ENCODE measurements at places on chromosomes 1 and 21.

DNA sequence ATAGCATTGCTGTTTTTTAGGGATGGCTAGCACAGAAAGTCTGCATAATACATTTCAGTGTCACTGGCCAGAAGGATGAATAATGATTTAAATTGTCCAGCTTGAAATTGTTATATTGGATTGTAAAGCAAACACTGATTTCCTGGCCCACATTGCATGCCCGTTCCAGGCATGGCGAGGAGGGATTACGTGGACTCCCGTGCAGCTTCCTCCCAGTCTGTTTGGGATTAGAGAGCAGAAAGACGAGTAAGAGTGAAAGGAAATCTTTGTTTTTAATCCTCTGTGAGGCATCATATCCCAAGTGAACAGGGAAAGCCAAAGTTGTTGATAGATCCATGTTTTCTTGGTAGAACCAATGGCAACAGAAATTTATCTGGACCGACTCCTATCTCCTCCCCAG, 8.4 kb downstream of the TRIM58 start:
- DNase-seq = no peak

DNA sequence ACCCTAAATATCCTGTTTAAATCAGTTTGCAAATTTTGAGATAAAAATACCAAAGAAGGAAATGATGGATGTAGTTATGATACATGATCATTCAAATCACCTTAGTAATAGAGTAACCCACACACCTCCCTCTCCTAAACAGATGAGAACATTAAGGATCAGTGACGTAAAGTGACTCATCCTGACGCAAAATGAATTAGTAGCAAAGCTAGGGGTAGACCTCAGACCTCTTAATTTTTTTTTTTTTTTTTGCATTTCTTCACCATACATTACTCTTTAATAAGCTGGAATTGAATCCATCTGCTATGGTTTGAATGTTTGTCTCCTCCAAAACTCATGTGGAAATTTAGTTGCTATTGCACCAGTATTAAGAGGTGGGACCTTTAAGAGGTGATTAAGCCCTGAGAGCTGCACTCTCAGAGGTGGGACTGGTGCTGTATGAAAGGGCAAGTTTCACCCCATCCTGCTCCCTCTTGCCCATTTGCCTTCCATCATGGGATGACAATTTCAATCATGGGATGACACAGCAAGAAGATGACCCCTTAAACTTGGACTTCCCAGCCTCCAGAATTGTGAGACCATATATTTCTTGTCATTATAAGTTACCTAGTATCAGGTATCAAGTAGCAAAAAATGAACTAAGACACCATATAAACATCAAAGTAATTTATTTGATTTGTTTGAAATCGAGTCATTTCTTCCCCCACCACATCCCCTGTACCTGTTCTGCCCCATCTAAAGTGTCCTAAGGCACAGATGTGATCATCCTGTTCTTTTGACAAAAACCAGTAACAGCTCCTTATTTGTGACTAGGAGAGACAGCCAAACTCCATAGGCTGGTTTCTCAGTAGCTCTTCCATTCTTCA, 114.6 kb upstream of the DUSP10 start:
- DNase-seq = no peak

DNA sequence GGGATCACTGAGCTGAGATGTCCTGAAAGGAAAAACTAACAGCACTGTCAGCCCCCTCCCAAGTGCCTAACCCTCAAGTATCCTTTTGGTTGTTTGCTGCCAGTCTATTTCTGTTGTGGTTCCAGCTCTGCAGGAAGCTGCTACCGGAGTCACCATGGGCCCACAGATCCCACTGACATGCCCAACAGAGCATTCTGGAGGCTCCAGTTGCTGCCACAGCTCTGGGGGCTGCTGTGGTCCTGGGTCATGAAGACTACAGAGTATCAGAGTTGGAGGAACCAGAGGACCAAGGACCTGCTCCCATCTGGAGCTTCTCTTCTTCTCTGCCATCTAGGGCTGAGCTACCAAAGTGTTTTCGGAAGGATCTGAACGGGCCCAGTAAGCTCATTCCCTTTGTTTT, 910 bp downstream of the LCE3A start:
- DNase-seq = no peak

DNA sequence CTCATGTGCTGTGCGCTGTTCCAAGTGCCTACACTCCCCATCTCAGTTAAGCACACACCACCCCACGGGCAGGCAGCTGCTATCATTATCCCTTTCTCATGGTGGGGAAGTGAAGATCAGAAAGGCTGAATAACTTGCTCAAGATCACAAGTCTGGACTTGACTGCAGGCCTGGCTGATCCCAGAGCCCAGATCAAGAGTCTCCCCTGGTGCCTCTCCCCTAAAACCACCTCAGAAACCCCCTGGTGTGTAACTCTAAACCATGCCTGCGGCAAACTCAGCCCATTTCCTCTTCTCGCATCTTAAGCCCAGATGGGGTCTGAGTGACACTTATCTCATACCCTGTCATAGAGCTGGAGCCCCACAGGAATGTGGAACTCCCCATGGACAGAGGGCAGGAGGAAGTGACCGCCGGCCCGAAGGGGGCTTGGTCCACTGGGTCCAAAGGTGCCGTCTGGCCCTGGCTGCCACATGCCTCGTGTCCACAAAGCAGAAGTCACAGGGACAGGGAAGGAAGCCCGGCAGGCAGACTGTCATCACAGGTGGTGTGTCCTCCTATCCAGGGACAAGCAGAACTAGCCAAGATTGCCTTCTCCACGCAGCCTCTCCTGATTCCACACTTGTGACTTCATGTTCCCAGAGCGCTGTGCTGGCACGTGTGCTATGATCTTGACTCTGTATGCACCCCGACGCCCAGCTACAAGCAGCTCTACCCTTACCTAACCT, 92.1 kb downstream of the SYF2 start:
- no peak for DNase-seq

DNA sequence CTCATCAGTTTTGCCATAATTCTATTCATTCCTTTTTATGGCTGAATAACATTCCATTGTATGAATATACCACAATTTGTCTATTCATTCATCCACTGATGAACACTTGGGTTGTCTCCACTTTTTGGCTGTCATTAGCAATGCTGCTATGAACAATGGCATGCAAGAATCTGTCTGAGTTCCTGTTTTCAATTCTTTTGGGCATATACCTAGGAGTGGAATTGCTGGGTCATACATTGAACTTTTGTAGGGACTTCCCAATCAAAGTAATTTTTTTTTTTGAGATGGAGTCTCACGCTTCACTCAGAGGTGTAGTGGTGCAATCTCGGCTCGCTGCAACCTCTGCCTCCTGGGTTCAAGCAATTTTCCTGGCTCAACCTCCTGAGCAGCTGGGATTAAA, 34.9 kb downstream of the AADACL4 start:
- no peak for DNase-seq

DNA sequence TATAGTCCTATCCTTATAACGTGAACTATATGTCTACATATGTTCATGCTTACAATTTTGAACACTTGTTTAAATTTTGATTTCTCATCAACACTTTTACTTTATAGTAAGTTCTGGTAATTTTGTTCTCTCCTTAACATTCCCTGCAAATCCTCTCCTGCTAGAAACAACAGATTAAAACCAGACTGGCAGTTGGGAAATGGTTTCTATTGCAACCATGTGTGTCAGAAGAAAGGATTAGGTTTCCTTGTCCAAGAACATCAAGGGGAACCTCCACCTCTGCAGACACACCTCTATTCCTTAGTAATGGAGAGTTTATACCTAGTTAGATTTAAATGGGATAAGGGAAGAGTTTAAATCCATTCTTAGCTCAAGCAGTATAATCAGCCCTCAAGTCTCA, 3.3 kb upstream of the WARS2 start:
- no peak for DNase-seq

GRCh38 chr1:243379208-243379607, 123.4 kb downstream of the SDCCAG8 start:
- no peak for DNase-seq

DNA sequence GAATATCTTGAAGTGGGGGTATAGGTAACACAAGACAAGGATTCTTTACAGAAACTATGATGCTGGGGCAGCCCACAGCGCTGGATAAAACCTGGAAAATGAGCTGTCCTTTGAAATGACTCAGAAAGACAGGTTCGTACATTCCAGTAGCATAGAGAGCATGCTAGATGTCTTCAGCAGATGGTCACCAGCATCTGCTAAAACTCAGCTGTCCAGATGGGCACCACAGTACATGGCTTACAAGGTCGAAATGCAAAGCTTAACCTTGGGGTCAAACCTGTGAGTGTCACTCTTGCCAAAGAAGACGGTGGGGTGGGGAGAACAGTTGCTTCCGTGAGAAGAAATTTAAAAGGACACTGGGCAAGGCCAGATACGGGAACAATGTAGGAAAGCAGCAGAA, 41.3 kb upstream of the TRIM45 start:
- DNase-seq = no peak

GRCh38 chr1:205179842-205180241, 31.7 kb downstream of the DSTYK start:
- DNase-seq = no peak

- no peak for DNase-seq
Measured at GRCh38 chr1:70220517-70221237, 503 bp upstream of the SRSF11 start.

- DNase-seq = no peak
Measured at GRCh38 chr1:232555494-232556210, 74.3 kb downstream of the SIPA1L2 start.

DNA sequence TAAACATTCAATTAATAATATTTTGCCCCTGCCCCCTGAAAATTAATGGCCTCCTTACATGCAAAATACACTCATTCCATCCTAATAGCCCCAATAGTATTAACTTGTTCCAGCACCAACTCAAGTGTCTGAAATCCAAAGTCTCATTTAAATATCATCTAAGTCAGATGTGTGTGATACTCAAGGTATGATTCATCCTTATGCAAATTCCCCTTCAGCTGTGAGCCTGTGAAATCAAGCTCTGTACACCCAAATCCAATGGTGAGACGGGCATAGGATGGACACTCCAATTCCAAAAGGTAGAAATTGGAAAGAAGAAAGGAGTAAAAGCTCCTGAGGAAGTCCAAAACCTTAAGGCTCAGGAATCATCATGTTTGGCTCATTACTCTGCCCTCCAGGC, 83.5 kb downstream of the HHAT start:
- DNase-seq = no peak

DNA sequence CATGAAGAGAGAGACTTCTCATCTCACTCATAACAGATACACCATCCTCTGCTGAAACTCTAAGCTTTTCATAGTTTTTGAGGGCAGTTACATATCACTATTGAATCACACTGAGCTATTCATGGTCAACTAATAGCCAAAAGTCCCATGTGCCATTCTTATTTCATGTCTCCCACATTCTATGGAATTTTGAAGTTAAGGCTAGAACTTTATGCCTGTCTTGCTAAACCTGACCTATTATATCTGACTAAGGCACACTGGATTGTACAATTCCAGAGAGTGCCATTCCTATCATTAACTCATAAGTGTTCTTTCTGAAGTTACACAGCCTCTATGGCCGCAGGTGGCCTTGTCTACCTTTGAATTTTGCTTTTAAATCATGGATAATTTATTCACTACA, 254.3 kb downstream of the PTPRC start:
- DNase-seq = no peak

DNA sequence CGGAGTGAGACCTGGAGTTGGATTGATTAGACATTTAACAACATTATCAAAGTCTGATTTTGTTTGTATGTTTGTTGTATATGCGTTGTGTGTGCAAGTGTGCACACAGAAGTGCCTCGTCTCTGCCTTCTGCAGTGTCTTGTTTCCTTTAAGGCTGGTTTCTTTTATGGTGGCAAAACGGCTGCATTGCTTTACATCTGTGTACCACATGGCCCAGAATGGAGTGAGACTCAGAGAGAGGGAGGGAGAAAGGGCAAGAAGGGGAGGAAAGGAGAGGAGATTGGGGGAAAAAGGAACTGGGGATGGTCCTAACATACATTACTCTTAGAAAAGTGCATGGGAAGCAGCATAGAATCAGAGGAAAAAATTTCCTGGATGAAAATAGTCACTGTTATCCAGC, 99.7 kb upstream of the WLS start:
- no peak for DNase-seq

DNA sequence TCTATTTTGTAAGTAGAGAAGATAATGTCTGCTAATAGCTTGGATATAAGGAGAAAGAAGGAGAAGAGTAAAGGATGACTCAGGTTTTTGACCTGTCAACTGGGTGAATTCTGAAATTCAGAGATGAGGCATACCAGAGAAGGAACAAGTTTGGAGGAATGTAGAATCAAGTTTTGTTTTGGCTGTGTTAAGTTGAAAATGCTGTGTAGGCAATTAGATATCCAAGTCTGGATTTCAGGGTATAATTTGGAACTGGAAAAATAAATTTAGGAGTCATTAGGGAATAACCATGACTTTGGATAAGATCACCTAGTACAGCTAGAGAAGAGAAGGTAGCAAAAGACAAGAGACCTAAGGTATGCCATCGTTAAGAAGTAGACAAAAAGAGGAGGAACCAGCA, 22.4 kb upstream of the GNG4 start:
- DNase-seq = no peak

- no peak for DNase-seq
Measured at GRCh38 chr21:35404247-35404646, 355.1 kb upstream of the RUNX1 start.

DNA sequence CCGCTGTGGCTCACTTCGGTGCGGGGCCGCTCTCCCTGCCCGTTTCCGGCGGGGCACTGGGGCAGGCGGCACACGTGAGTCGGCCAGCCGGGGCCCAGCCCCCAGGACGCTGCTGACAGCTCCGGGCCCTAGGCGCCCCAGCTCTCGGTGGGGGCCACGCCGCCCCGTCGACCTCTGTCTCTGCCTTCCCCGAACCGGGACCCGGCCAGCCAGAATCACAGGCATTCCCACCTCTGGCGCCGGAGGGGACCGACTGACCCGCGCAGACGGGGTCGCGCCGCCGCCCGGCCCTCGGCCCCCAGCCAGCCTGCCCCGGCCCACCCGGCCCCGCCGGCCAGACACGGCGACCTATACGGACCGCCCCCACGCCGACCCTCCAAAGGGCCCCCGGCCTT, 755 bp downstream of the SCMH1 start:
- DNase-seq = peak; percentile 35

- no peak for DNase-seq
Measured at GRCh38 chr1:199742547-199742946, 285.0 kb upstream of the NR5A2 start.

DNA sequence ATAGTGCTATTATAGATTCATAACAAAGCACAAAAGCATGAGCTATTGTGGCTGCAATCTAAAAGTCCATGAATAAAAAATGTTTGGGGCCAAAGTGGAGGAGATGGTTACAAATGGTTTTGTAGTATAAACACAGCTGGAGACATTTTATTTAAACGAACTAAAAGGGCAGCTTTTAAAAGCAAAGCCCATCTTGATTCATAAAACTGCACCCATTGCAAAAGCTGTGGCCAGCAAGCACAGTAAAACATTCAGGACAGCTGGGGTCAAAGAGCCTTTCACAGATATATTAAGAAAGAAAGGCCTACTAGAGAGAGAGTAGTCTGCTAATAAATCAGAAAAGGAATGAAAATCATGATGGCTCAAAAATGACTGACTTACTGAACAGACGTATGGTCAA, 520.8 kb downstream of the NUF2 start:
- no peak for DNase-seq

Measured in stimulated activated CD4-positive, alpha-beta T cell treated with anti-CD3 and anti-CD28 coated beads, Interleukin-4, amount 100 ng/mL, for 48 hours (primary cell).